ENCODE measurements at places on chromosomes 6 and 20.

DNA sequence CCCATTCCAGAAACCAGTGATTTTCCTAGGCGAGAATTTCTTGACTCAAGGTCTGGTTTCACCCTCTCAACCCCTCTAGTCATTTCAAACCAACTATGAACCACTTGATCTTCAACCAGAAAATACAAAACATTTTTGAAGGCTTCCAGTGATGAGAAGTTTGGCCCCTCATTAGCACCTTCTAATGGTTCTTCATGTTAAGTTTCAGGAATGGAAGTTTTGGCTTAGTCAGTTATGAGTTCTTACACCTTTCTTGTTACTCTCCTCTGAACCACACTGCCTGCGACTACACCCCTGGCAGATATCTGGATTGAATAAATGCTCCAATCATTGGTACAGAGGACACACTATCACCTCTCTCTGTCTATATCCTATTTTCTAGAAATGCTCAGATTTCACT lies 67.2 kb downstream of the GJA10 start:
- DNase-seq = no peak

DNA sequence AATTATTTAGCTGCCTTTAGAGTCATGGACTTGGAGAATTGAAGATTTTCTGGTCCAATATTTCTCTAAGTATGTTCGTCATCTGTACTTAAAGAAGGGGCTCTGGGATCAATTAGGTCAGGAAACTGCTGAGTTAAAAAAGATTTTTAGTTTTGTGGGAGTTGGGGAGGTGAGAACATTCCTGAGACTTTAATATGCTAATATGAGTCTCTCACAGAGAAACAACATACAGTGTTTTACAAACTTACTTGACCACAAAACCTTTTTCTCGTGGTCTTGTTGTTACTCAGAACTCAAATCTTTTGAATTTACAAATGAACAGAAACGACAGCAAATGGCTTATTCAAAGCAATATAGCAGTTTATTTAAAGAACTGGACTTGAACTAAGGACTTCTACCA lies 67.9 kb downstream of the LIN28B start:
- no peak for DNase-seq

GRCh38 chr20:37315452-37316110 lies 26.1 kb downstream of the MANBAL start:
- peak; percentile 68 for DNase-seq

GRCh38 chr6:149028767-149029405 lies 282.1 kb downstream of the UST start:
- DNase-seq = no peak

DNA sequence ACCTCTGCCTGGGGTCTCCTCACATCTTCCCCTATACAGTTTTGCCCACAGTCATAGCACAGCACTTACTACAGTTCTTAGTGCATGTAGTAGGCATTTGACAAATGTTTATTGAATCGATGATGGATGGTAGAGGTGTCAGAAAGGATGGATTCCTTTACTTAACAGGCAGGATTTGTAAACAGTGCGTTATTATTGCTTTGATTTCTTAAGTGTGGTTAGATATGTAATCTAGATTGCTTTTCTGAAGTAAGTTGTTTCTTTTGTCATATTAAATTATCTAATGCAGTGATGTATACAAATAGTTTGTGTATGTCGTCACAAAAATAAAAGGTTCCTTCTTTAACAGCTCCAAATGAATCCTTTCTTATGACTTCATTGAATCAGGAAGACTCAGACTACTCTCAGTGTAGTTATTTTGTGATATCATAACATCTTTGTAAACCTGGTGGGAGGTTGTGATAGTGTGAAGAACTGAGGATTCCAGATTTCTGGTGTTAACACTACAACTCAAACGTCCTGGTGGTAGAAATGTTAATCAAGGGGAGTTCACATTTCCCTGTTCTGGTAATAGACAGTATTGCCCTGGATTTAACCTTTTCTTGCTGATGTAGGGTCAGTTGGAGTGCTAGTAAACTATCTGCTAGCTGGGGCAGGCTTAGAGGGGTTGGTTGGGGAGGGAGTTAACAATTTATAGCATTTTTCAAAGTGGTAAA lies 87.7 kb downstream of the HIVEP1 start:
- no peak for DNase-seq

DNA sequence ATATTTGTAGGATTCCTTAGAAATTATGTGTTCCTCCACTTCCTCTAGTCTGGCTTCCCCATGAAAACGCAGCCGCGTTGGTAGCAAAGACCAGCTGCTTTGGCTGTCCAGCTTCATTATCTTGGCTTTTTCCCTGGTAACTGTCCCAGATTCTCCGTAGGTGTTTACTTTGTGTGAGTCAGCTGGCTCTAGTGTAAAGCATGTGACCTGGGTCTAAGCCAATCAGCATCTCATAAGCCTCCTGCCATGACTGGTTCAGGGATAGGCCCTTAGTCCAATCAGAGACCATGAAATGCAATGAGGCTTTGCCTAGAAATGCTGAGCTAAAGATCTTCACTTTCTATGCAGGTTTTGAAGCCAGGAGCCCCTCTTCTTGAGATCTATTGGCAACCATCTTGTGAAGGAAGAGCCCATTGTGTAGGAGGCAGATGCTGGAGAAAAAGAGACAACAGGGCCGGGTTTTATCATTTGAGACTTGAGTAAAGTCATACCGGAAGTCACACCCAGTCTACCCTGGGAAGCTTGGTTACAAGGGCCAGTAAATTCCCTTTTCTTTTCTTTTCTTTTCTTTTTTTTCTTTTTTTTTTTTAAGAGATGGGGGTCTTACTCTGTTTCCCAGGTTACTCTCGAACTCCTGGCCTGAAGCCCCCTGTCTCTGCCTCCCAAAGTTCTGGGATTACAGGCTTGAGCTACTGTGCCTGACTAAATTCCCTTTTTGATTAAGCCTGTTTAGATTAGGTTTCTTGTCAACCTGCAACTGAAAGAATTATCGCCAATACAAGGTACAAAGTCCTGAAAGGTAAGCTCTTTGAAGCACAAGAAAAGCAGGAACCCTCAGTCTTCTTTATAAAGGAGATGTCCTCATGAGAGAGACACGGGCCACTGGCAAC lies 256.5 kb upstream of the RREB1 start:
- peak; percentile 25 for DNase-seq

All from ELF-1 (cell line).